ENCODE measurements at places on chromosomes 5 and 9. TPM values are rescaled to one million over a fixed set of nuclear protein-coding genes. Genes with fewer than 3 reads are reported as not detected.

The FRRS1L gene
- total RNA-seq, result 0.51 TPM

The MSX2 gene
- total RNA-seq, result 0.08 TPM

The PCDHGB6 gene
- 1.4 TPM for total RNA-seq

GRCh38 chr5:66561256-66561990 lies 34.8 kb upstream of the MAST4 start:
- no peaks in the 10 kb centered on the region for H3K27me3 ChIP-seq
- H3K4me1 ChIP-seq, result no peaks in the 10 kb centered on the region
- DNase-seq, result no peak
- H3K27ac ChIP-seq, result no peak overlapping the region
- no peaks in the 10 kb centered on the region for H3K36me3 ChIP-seq

DNA sequence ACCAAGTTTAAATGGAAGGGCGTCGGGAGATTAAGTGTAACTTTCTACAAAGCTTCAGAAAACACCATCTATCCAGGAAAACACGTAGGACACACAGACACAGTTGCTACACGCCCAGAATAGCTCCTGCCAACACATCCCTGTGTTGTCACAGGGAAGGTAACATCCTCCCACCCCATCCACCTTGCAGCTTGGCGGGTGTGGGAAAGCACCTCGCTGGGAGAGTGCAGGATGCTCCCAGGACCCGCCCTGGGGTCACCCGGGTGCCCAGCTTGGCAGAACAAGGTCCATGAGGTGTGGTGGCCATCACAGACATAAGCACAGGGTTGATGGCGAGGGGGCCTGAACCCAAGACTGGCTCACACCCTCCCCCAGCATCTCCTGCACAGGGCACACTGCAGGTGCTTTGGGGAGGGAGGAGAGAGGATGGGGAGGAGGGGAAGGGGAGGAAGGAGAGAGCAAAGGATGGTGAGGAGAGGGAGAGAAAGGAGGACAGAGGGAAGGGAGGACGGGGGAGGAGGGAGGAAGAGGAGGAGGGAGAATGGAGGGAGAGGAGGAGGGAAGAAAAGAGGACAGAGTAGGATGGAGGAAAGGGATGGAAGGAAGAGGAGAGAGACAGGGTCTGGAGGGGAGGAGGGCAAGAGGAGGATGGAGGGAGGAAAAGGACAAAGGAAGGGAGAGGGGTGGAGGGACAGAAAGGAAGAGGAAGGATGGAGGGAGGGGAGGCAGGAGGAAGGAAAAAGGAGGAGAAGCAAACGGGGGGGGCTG lies 37.2 kb downstream of the GOLM1 start:
- no peak for DNase-seq
- H3K27me3 ChIP-seq, result no peaks in the 10 kb centered on the region
- H3K36me3 ChIP-seq, result no peaks in the 10 kb centered on the region
- H3K4me3 ChIP-seq, result no peak overlapping the region

DNA sequence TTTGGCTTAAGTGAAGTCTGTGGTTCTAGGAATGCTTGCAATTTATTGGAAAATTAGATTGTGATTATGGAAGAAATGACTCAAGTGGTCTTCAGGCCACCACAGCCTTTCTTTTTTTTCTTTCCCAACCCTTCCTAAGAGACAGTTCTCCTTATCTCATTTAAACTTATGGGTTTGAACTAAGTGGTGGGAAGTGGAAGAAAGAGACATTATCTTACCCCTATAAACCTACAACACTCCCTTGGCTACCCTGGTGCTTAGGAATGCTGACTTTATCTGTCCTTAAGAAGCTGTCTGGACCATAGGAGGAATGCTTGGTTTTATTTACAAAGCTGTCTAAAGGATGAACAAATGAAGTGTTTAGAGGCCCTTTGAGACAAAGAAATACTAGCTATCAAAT lies 5.1 kb upstream of the ERAP1 start:
- H3K4me3 ChIP-seq, result no peak overlapping the region
- H3K36me3 ChIP-seq, result no peaks in the 10 kb centered on the region
- DNase-seq, result no peak
- H3K27me3 ChIP-seq, result no peaks in the 10 kb centered on the region
- no peak overlapping the region for H3K27ac ChIP-seq

All from liver (tissue), 10 donors.